Hindlimb muscle (tissue), 1 donor: ENCODE measurements at places on chromosomes 1 and 21. TPM values are rescaled to one million over a fixed set of nuclear protein-coding genes. Genes with fewer than 3 reads are reported as not detected.

DNA sequence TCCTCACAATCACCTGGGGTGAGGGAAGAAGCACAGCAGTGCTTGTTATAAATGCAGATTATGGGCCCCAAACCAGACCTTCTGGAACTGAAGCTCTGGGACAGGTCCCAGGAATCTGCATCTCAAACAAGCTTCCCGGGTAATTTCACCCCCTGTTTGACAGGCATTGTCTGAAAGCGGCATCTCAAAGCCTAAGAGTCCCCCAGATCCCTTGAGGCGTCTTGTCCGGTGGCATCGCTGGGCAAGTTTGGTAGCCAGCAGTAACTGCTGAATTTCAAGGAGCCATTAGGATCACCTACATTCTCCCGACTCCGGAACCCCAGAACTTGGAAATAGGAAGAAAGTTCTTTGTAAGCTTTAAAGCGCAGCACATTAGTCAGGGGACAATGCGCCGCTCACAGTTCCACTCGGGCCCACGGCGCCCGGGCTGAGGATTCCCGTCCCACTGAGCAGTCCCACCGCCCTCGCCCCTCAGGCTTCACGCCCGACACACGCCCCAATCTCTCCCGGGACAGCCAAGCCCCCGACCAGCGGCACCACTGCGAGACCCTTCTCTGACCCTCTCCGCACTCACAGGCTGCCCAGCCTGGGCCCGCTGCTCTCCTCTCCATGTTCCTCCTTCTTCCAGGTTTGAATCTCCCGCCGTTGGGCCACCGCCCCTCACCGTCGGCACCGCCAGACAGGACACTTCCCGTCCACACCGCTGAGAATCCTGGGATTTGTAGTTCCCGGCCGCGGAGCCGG, at the start of gene IQGAP3:
Gene IQGAP3, minus strand, starts transcription at position 647 of the 744 bp plus-strand sequence. Its CDS starts 36 bp downstream, at position 611.
- DNase-seq: peak; percentile 77

- DNase-seq: no peak
These were observed 71.4 kb upstream of the HSPA13 start for GRCh38 chr21:14454016-14455009.

Gene PRAMEF12
- polyA plus RNA-seq: not detected

Gene FCRLB
- 0.49 TPM for polyA plus RNA-seq

DNA sequence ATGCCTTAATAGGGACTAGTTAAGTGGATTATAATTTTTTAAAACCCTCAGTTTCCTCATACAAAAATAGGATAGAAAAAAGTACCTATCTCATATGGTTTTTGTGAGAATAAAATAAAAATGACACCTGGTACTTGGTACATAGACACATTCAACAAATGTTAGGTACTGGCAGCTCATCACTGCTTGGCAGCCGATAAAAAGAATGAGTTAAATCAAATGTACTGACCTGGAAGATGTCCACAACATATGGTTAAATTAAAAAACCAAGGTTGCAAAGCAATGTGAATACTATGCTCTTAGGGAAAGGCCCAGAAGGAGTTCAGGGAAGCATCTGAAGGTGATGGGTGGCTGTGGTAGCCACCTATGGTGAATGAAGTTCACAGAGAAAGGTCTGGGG, 64.9 kb upstream of the SMYD2 start:
- DNase-seq: no peak
